ENCODE measurements at places on chromosomes 7 and 10.
A peak's percentile ranks its signal among the peaks of the same experiment; 100 is the strongest.

DNA sequence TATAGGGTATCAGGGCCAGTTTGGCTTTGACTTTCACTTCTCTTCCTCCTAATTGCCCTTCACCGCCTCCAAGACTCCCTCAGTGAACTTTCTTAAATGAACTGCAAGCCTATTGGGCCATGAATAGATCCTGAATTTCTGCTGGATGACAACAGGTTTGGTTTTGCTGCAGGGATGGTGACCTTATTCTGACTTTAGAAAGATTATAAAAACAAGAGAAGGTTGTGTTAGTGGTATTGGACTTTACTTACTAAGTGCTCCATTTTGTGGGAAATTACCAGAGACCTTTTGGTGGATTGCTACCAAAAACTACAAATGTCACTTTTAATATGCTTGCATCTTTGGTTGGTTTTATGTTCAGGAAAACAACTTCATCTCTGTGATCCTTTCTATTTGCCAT lies 11.5 kb upstream of the LIPA start:
- no peak for DNase-seq

- DNase-seq, result no peak
Observed at GRCh38 chr7:94432817-94433216, 38.1 kb downstream of the COL1A2 start.

DNA sequence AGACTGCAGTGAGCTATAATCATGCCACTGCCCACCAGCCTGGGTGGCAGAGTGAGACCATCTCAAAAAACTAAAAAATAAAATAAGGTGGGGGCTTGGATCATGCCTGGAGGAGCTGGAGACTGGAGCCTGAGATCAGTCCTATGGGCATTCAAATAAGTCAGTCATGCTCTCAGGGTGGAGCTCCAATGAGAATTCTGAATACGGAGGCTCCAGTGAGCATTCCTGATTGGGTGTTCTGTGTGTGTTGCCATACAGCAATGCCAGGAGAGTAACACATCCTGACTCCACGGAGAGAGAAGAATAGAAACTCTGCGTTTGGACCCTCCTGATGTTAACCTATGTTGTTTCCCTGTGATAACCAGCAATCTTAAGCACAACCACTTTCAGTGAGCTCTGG lies 16.0 kb downstream of the UBE2D4 start:
- no peak for DNase-seq

DNA sequence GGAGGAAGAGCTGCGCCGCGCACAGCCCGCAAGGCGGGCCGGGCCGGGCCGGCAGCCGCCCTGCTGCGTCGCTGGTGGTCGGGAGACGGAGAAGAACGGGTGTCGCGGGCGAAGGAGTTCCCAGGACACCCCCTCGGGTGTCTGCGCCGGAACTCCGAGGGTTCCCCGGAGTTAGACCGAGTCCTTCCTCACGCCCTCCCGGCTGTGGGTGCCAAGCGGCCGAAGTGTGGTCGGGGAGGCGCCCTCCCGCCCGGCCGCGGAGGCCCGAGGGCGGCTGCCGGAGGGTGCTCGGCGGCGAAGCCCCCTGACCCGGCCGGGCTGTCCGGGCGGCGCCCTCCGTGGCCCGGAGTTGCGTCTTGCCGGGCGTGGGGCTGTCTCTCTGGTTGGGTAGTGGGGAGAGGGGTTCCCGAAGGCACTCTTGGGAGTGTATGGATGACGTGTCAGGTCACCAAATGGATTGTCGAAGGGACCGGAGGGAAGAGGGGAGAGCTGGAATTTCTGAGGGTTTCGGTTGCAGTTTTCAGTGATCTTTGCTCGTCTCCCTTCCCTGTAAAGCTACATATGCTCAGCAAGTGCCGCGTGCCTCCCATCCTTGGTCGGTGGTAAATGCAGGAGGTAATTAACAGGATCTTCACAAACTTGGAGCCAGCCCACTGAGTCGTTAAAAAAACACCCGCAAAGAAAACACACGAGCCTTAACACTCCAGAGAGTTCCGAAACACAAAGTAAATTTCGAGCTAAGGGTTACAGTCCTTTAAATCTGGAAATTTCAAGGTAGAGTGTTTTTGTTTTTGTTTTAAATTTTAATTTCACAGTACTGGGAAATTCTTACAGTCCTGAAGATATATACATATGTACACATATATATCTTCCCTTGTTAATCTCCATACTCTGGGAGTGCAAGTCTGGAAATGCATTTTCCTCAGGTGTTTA lies 871 bp downstream of the ST7 start:
- peak; percentile 7 for DNase-seq

DNA sequence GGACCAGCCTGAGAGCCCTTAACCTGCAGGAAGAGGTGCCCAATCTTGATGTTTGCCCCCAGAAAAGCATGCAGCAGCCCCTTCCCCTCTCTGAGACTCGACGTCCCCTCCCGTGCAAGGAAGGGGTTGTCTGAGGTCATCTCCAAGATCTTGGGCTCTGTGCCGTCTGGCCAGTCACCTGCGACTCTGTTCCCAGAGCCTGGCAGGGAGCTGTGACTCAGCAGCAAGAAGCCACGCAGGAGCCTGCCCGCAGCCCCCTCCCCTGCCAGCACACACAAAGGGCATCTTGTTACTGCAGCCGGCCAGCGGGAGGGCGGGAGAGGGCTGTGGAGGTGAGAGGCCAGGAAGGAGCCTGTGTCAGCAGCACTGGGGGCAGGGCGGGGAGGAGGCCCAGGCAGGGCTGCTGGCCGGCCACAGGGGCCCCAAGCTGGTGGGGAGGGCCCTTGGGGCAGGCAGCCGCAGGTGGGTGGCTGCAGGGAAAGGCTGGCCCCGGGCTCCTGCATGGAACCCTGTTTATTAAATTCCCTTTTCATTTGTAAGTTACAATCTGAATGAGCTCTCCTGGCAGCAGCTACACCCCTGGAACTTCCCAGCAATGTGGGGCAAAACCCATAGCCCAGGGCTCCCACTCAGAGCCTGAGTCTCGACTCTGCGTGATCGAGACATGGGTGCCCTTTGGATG lies 103.7 kb upstream of the ZMIZ1 start:
- no peak for DNase-seq

DNA sequence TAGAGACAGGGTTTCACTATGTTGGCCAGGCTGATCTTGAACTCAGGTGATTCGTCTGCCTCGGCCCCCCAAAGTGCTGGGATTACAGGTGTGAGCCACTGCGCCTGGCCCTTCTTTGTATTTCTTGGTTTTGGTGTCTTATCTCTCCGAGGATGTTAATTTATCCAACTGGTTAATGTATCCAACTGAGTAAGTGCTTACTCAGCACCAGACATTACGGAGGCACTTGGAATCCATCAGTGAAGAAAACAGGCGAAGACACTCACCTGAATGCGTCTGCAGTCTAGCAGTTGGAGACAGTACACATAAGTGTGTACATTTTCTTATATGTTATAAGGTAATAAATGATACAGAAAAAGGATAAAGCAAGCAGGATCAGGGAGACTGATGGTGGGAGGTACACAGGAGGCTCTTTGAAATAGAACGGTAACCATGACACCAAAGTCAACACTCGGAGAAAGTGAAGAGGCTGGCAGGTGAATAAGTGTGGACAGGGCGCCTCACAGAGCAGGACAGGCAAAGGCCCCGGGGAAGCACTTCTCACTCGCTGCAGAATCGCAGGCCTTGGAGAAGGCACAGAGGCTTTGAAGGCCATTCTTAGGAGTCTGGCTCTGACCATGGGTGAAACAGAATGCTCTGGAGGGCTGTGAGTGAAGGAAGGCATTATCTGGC lies 73.1 kb downstream of the LANCL2 start:
- no peak for DNase-seq

DNA sequence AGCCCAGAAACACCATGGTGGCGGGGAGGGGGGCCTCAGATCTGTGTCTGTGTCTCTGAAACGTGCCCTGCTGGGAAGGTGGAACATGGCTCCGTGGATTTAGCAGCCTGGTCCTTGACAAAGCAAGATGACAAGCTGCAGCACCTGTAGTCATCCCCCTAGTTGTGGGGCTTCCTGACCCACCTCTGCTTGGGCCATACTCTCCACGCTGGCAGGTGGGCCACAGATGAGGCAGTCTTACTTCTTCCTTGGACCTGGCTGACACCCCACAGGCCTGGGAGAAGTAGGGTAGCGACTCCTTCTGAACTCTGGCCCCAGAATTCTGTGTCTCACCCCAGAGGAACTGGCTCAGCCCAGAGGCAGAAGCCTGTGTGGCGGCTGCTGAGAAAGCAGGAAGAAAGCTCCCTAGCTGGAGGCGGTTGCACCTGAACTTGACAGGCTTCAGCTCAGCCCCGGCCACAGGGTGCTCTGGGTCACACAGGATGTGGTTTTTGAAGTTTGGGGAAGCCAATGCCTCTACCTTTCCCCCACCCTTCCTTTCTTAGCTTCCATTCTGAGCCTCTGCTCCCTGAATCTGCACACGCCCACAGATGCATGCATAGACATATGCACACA lies 113.9 kb downstream of the ABLIM1 start:
- DNase-seq, result no peak

- DNase-seq, result no peak
Observed at GRCh38 chr7:148485618-148486017, 104.9 kb upstream of the C7orf33 start.

DNA sequence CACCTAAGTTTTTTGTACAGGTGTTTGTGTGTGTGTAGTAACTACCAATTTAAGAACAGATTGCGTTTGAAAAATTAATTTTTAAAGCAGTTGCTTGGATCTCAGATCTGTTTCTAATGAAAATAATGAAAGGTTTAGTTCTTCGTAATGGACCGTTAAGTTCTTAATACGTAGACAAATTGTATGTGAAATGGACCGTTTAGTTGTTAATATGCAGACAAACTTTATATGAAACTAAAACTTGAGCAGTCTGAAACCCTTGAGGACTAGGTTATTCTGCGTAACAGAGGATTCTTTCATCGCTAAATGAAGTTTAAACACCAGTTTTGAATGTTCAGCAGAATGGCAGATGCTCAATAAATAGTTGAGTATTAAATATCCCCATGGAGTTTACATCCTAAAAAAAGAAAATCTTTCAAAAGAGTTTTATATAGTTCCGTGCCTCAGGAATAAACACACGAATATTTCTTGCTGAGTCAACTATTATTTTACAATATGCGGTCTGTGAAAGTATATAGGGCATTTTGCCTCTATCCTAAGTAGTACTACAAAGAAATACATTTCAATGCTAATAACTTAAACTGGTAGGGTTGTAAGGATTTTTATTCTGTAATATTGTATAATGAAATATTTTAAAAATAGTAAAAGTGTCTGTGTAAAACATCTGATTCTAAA lies 1.2 kb downstream of the DBF4 start:
- no peak for DNase-seq
